ENCODE measurements at places on chromosomes 1 and 21. TPM values are rescaled to one million over a fixed set of nuclear protein-coding genes. Genes with fewer than 3 reads are reported as not detected.

DNA sequence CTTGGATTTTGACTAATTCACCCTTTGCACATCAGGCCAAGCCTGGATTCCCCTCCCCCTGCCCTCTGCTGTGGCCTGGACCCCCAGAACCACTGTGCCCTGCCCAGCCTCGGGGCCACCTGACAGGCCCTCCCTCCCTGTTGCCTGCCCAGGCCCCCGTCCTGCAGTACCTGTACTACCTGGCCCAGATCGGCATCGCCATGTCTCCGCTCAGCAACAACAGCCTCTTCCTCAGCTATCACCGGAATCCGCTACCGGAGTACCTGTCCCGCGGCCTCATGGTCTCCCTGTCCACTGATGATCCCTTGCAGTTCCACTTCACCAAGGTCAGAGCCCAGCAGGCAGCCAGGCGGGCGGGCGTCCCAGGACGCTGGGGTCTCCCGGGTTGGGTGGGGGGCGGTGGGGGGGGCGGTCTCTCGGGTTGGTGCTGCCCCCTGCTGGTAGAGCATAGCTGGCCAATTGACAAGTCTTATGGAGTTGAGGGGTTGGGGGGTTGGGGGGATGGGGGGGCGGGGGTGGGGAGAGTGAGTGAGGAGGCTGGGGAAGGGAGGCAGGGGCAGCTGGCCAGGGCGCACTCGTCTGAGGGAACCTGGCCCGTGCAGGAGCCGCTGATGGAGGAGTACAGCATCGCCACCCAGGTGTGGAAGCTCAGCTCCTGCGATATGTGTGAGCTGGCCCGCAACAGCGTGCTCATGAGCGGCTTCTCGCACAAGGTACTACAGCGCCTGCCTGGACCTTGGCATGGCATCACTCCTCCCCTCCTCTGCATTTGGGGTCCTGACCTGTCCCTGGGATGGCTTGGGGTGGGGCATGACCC is 10.7 kb downstream of the AMPD2 start:
- H3K27me3 ChIP-seq, result no peaks in the 10 kb centered on the region
- no peak overlapping the region for H3K27ac ChIP-seq
- H3K36me3 ChIP-seq, result no peaks in the 10 kb centered on the region
- no peak for DNase-seq
- no peaks in the 10 kb centered on the region for H3K4me1 ChIP-seq

DNA sequence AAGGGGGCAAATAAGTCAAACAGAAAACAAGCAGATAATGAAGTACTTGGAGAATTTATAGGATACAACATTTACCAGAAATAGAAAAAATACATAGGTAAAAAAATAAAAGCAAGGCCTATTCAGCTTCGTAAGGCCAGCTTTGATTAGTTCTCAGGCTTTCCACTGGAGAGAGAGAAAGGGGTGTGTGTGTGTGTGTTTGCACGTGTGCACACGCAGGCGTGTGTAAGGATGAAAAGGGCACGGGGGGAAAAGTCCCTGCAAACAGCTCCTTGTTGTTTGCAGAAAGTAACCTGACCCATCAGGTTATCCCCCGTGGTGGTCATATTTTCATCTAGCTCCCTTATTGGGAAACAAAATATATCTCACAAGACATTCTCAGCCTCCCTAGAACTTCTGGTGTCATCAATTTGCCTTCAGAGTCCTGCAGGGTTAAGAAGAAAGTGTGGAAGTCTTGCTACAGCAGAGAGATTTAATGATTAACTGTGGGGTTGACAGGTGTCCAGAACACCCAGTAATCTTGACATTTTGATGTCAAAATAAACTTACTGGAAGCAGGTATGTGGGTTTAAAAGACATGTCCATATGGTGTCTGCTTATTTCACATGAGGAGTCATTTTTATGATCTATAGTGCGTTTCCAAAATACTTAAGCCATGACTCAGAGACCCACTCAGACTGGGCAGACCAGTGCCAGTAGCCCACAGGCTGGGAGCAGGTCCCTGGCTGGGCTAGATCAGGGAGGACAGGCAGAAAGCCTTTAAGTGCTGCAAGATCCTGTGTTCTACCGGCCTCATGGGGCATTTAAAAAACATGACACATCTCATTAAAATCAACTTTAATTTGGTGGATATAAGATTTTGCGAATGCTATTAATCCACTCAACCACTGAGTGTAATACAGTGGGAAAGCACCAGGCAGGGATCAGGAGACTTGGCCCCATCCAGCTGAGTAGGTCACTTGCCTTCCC is 487.6 kb upstream of the CAMK1G start:
- no peak overlapping the region for H3K4me3 ChIP-seq
- H3K36me3 ChIP-seq, result no peaks in the 10 kb centered on the region
- no peaks in the 10 kb centered on the region for H3K4me1 ChIP-seq
- no peaks in the 10 kb centered on the region for H3K27me3 ChIP-seq
- no peak overlapping the region for H3K27ac ChIP-seq

GRCh38 chr1:78141531-78142231 is 95.9 kb downstream of the GIPC2 start:
- H3K27ac ChIP-seq, result no peak overlapping the region
- DNase-seq, result no peak
- H3K4me3 ChIP-seq, result no peak overlapping the region
- no peaks in the 10 kb centered on the region for H3K27me3 ChIP-seq
- no peaks in the 10 kb centered on the region for H3K36me3 ChIP-seq

FAM163A gene
- not detected for total RNA-seq

GRCh38 chr1:39102537-39103327 is 76.6 kb downstream of the NDUFS5 start:
- peaks cover 11% of the 10 kb centered on the region for H3K27me3 ChIP-seq
- no peaks in the 10 kb centered on the region for H3K36me3 ChIP-seq
- DNase-seq, result no peak
- peaks cover 15% of the 10 kb centered on the region for H3K4me1 ChIP-seq

- no peak overlapping the region for H3K4me3 ChIP-seq
- no peak for DNase-seq
- no peak overlapping the region for H3K27ac ChIP-seq
- H3K27me3 ChIP-seq, result no peaks in the 10 kb centered on the region
- H3K36me3 ChIP-seq, result no peaks in the 10 kb centered on the region
Observed at GRCh38 chr1:105172788-105173187, 1423.1 kb downstream of the AMY1C start.

NOTCH2 gene
- total RNA-seq, result 179 TPM

DNA sequence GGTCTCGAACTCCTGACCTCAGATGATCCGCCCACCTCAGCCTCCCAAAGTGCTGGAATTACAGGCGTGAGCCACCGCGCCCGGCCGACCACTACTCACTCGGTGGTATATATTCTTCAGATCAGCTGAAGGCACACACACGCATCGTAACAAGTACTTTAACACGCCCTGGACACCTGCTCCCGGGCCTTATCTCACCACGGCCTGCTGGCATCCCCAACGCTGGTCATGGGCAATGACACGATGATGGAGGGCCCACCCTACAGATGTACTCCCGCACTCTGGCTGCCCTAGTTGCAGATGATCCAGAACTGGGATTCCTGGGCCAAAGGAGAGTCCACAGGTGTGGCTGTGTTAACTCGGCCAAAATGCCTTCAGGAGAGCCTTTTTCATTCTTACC is 11.6 kb downstream of the UBE2J2 start:
- peaks cover 24% of the 10 kb centered on the region for H3K4me1 ChIP-seq
- no peaks in the 10 kb centered on the region for H3K27me3 ChIP-seq
- DNase-seq, result no peak
- H3K4me3 ChIP-seq, result no peak overlapping the region

ADORA1 gene
- total RNA-seq, result not detected

DNA sequence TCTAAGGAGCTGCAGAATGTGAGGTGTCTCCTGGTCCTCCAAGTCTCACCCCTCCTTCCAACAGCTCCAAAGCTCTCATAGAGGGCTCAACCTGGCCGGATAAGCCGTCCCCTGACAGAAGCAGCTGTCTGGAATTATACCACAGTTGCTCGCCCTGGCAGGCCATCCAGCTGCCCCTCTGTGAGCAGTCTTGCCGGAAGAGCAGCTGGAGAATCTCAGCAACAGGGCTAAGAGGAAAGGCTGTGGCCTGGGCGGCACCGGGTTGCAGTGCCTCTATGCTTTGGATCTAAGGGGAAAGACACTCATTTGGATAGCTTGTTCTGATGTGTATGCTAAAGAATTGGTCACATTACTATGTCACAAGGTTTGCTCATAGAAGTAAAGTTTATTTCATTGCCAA is 12.4 kb downstream of the TMCC2 start:
- peaks cover 25% of the 10 kb centered on the region for H3K4me1 ChIP-seq
- H3K27me3 ChIP-seq, result peaks cover 17% of the 10 kb centered on the region
- no peak overlapping the region for H3K4me3 ChIP-seq
- H3K36me3 ChIP-seq, result no peaks in the 10 kb centered on the region
- H3K27ac ChIP-seq, result no peak overlapping the region

DNA sequence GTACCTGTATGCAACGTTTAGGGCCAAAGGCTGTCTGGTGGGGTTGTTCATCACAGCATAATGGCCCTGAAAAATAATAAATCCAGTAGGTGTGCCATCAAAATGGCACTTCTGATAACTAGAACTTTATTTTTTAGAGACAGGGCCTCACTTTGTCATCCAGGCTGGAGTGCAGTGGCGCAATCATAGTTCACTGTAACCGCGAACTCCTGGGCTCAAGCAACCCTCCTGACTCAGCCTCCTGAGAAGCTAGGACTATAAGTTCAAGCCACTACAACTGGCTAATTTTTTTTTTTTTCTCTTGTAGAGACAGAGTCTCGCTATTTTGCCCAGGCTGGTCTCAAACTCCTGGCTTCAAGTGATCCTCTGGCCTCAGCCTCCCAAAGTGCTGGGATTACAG is 4.7 kb downstream of the SNAPIN start:
- no peak overlapping the region for H3K27ac ChIP-seq
- no peaks in the 10 kb centered on the region for H3K27me3 ChIP-seq
- peaks cover 49% of the 10 kb centered on the region for H3K36me3 ChIP-seq

KCNT2 gene
- total RNA-seq, result not detected

GRCh38 chr1:7813677-7814373 is 29.7 kb downstream of the PER3 start:
- no peak for DNase-seq
- peaks cover 18% of the 10 kb centered on the region for H3K36me3 ChIP-seq
- no peak overlapping the region for H3K27ac ChIP-seq
- H3K4me3 ChIP-seq, result no peak overlapping the region
- no peaks in the 10 kb centered on the region for H3K27me3 ChIP-seq

DNA sequence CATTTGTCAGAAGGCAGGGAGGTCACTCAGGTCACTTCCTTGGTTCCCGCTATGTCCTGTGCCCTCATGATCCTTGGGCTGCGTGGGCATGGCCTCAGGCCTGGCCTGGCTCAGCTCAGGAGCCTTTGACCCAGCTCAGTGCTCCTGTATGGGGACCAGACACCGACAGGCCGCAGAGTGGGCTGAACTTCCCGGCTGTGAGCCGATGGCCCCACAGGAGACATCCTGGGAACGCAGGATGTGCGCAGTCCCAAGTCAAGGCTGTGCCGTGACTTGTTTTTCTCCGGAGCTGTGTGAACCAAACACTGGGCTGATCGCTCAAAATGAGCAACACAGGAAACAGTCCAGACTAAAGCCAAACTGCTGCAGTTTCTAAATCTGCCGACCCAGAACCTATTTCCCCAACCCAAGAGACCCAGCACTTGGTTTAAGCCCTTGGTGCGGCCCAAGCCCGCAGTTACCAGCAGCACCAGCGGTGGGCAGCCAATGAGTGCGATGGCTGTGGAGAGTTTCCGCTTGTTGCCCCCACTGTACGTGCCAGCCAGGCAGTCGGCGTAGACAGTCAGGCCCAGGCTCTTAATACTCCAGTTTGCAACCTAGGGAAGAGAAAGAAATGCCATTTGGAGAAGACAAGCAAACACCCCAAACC is 92.3 kb upstream of the GCLM start:
- no peak overlapping the region for H3K27ac ChIP-seq
- H3K36me3 ChIP-seq, result no peaks in the 10 kb centered on the region
- no peak for DNase-seq
- H3K4me3 ChIP-seq, result no peak overlapping the region
- no peaks in the 10 kb centered on the region for H3K27me3 ChIP-seq
- no peaks in the 10 kb centered on the region for H3K4me1 ChIP-seq

GRCh38 chr1:160208557-160209320 is 3.6 kb downstream of the PEA15 start:
- peaks cover 5% of the 10 kb centered on the region for H3K36me3 ChIP-seq
- H3K27ac ChIP-seq, result peak overlapping the region; percentile 33
- DNase-seq, result no peak
- no peaks in the 10 kb centered on the region for H3K27me3 ChIP-seq
- H3K4me3 ChIP-seq, result no peak overlapping the region
- peaks cover 40% of the 10 kb centered on the region for H3K4me1 ChIP-seq

DNA sequence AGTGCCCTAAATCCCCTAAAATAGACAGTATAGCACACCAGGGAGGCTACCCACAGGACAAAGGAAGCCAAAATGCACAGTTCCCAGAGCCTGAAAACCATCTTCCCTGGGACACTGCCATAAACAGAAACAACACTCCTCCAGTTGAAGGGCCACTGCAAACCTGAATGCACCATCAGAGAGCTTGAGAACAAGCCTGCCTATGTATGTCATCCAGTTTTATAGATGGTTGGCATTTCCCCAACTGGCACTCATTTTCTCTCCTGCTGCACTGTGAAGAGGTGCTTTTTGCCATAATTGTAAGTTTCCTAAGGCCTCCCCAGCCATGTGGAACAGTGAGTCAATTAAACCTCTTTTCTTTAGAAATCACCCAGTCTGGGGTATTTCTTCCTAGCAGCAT is 169.0 kb downstream of the AGBL4 start:
- no peaks in the 10 kb centered on the region for H3K4me1 ChIP-seq
- no peak for DNase-seq
- no peaks in the 10 kb centered on the region for H3K36me3 ChIP-seq
- no peak overlapping the region for H3K4me3 ChIP-seq
- no peak overlapping the region for H3K27ac ChIP-seq

CFHR4 gene
- not detected for total RNA-seq

SPATA21 gene
- total RNA-seq, result not detected

DNA sequence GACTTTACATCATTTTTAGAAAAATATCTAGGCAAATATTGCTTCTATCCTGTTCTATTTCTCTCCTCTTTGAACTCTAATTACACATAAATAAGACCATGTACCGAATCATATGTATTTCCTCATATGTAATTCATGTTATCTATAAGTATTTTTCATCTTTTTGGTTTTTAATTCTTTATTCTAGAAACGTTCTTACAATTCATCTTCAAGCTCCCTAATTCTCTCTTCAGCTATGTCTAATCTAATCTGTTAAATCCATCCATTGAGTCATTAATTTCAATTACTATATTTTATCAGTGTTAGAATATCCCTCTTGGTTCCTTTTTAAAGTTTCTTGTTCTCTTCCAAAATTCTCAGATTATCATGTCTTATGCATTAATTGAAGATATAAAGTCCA is 61.8 kb downstream of the DUSP10 start:
- H3K27me3 ChIP-seq, result peaks cover 3% of the 10 kb centered on the region
- no peaks in the 10 kb centered on the region for H3K4me1 ChIP-seq
- H3K27ac ChIP-seq, result no peak overlapping the region
- DNase-seq, result no peak
- H3K36me3 ChIP-seq, result peaks cover 11% of the 10 kb centered on the region

All from natural killer cell treated with Interleukin-12 subunit alpha and Interleukin-12 subunit beta and Interleukin-15 and Interleukin-18, amount 100 ng/mL, for 72 hours (primary cell).